Activated CD4-positive, CD25-positive, alpha-beta regulatory T cell (primary cell): ENCODE measurements at places on chromosomes 12 and 14.

DNA sequence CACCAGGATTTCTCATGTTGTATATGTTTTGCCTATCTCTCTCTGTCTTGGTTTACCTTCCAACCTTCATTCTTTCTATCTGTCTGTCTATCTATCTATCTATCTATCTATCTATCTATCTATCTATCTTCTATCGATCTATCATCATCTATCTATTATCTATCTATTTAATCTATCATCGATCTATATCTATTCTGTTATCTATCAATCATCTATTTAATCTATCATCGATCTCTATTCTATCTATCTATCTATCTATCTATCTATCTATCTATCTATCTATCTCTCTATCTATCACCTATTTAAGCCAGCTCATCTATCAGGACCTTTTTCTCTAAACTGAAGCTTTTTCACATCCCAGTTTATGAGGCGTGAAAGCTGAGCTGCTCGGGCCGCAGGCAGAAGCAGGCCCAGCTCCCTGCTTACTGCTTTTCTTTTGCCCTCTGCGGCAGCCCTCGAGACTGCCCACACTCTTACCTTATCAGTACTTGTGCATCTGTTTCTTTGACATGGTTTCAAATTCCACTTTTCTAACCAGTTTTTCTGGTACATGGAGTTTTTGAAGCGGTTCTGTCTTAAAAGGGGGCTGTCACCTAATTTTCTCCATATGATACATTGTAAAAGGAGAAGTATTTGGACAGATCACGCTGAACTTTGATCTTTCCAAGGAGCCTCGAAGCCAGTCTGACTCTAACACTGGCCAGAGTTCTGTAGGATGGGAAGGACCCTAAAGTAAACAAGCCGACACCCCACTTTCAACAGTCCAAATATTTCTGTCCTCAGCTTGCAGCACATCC is 44.4 kb upstream of the GSG1 start:
- DNase-seq: no peak

DNA sequence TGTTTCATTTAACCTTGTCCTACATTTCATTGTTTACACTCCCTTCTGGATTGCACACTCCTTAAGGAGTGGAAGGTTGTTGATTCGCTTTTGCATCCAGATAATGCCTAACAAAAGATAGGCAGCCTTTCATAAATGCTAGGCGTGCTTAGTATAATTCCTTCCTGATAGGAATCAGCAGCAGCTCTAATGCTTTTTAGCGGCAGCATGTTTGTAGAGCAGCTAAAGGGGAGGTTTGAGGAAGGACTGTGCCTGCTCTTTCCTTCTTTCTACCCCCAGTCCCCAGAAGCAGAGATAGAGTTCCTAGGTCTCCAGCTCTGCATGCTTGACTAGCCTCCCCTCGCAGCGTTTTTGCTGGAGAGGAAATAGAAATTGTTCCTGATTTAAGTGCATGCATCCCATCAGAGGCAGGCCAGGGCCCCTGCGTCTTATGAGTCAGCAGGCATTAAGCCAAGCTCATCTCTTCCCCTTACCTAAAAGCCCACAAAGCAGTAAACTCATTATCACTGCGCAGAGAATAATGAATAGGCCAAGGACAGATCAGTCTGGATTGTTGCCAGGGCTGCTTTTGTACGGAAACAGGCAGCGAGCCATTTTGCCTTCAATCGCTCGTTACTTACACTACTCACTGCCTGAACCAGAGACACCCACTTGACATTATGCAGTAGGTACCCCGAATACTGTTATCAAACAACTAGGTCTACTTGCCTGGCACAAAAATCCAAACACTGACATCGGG is 14.0 kb upstream of the TBPL2 start:
- DNase-seq: no peak

- DNase-seq: no peak
Measured at GRCh38 chr12:104454997-104455396, 1.8 kb upstream of the CHST11 start.

- DNase-seq: no peak
Measured at GRCh38 chr14:103872481-103873113, 25.2 kb upstream of the PPP1R13B start.

DNA sequence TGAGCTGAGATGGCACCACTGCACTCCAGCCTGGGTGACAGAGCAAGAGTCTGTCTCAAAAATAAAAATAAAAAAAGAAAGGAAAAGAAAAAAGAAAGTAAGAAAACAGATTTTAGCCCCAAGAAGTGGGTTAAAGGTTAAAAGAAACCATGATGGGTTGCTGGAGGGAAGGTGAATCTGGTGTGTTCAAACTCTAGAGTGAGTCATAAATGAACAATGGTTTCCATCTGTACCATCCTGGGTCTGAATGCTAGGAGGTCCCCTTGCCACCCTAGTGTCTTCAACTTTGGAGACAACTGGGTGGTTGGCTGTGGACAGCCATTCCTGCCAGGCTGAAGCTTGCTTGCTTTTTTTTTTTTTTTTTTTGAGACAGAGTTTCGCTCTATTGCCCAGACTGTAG is 1.6 kb upstream of the RPS26 start:
- no peak for DNase-seq

DNA sequence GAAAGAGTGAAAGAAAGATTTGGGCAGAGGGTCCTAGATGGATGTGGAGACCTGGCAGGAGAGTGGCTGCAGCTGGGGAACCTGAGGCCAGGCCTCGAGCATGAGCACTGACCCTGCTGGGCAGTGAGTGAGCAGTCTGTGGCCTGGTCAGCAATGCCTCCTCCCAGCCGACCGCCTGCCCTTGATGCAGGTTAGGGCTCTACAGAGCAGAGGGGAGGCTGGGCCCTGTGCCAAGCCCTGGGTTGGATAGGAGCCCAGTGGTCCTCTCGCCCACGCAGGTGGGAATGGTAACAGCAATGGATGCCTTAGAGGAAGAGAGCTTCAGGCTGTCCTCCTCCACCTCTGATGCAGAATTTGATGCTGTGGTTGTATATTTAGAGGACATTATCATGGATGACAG is 59.8 kb downstream of the RAB35 start:
- DNase-seq: no peak

DNA sequence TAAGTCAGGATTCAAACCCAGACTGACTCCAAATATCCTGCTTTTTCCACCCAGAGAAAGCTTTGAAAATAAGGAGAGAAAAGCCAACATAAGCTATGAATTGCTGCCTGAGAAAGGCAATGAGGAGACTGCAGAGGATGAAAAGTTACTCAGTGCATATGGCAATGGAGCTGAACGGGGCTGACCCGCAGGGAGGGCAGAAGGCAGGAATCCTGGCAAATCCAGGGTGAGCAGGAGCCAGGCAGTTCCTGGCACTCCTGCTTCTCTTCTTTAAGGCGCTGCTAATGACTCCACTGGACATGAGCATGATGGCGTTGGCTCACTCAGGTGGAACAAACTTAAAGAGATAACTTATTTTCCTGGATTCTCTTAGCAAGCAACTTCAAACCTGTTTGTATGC is 95.2 kb upstream of the TMCC3 start:
- DNase-seq: no peak

DNA sequence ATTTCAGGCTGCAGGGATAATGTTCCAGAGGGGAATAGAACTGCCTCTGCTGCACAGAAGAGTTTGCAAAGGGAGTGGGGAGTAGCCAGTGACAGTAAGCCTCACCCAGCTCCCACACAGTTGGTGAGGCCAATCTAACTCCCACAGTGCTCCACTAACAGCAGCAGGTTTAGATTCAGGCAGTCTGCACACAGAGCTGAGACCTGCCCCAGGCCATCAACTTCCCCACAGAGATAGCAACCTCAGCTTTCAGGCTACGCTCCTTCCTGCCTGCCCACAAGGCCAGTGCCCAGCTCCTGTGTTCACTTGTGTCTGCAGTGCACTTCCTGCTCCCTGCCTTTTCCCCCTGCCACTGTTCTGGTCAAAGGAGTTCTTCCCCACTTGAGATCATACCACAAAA is 107.5 kb downstream of the TBC1D30 start:
- DNase-seq: no peak

DNA sequence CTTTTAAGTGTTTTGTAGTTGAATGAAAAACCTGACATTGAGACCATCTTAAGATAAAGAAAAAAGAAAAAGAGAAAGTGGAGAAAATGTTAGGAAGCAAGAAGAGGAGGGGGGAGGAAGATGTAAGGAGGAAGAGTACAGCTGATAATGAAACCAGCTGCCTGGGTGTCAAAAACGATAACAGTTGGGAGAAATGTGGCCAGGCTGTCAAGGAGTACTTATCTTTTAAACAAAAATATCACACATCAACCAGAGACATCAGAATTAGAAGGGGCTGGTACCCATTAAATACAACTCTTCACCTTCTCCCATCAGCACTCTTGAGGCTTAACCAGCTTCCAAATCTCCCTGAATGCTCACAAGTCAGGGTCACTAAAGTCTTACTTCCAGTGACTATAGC is 4.5 kb downstream of the SLC11A2 start:
- no peak for DNase-seq

DNA sequence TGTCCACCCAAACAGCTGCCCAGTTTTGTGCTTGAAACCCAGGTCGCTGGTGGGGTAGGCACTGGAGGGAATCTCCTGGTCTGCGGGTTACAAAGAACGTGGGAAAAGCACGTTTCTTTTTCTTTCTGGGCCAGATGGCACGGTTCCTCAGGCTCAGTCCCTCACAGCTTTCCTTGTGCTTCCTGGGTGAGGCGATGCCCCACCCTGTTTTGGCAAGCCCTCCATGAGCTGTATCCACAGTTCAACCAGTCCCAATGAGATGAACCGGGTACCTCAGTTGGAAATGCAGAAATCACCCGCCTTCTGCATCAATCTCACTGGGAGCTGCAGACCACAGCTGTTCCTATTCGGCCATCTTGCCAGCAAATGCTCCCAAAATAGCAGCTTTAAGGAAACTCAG is 51.4 kb upstream of the TMTC2 start:
- no peak for DNase-seq

DNA sequence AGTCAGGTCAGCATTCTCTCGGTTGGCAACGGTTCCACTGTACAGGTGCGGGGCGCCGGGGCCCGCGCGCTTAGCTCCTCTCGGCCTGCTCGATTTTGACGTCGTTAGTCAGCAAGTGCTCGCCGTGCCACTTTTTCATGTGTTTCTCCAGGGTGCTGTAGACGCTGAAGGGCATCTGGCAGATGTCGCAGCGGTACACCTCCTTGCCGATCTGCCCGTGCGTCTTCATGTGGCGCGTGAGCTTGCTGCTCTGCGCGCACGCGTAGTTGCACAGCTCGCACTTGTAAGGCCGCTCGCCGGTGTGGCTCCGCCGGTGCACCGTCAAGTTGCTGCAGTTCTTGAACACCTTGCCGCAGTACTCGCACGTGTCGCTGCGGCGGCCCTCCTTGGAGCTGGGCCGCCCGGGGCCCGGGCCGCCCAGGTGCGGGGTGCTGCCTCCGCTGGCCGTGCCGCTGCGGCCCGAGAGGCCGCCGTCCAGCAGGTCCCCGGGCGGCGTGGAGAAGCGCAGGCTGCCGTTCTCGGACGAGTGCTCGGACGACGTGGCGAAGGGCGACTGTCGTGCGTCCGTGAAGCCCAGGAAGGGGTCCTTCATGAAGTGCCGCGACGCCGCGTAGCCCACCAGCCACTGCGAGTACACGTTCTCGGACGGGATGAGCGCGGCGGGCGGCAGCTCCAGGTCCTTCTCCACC is 97.8 kb downstream of the BCL11B start:
- no peak for DNase-seq

- DNase-seq: no peak
Measured at GRCh38 chr12:79347866-79348265, 342.9 kb downstream of the PAWR start.

DNA sequence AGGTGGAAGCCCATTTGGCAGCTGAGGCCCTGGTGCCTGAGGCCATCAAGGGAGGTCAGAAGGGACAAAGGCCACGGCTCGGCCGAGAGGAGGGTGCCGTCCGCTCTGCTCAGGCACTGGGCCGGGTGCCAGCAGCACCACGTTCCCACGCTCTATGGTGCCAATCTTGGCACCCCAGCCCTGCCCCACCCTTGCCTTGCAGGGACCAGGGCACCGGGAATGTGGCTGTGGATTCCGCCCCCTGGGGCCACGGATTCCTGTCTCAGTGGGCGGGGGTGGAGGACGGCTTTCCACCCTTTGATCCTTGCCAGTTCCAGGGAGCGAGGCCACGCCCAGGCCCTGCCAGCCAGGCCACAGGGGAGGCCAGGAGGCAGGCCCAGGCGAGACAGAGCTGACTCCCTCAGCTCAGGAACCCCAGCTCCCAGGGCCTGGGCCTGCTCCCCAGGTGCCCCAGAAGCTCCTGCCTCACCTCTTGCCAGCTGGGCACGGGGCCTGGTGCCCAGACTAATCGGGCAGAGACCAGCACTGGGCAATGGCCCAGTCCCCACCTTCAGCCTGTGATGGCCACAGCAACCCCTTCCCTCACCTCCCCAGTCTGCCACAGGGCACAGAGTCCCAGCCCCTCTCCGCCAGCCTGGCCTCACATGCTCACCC is 26.4 kb upstream of the GPR132 start:
- no peak for DNase-seq

DNA sequence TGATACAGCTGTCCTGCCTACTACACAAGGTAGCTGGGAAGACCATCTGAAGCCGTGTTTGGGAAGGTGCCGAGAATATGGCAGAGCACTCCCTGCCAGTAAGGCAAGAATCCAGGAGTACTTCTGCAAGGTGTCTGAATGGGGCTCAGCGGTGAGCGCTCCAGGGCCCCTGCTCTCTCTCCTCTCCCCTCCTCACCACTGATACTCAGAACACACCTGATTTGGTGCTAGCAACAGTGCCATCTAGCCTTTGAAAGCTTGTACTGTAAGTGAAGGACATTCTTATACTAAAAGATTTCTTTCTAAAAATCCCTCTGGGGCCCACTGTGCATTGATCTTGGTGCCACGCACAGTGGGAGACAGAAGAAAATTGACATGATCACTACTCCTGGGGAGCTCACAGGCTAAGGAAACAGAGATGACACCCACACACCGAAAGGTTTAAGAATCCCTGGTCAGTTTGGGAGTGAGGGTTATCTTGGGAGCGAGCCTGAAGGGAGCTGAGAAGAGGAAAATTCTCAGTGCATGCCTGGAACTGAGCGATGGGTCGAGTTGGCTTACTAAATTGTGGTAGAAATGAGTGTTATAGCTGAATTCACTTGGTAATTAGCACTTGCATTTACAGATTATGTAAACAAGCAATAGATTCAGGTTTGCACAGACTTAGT is 216.9 kb downstream of the NTF3 start:
- no peak for DNase-seq

GRCh38 chr12:125070661-125071390 is 5.6 kb downstream of the AACS start:
- DNase-seq: no peak

GRCh38 chr14:89336338-89336737 is 80.7 kb downstream of the FOXN3 start:
- DNase-seq: no peak

GRCh38 chr12:96445691-96446583 is 43.4 kb upstream of the CFAP54 start:
- DNase-seq: no peak

DNA sequence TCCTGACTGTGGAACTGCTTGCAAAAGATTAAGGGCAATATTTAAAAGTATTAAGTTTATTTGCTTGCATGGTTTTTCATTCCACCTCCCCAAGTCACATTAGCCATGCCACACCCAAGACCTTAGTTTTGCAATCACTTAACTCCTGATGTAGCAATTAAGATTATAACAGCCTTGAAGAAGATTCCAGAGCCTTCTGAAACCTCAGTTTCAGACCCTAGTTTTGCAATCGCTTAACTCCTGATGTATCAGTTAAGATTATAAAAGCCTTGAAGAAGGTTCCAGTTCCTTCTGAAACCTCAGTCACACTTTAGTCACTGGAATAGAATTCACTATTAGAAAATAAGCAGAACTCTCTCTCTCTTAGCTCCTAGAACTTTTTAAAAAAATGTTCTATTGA is 42.7 kb upstream of the DCN start:
- DNase-seq: no peak
